Activated T-cell treated with anti-CD3 and anti-CD28 coated beads, Interleukin-2, amount 50 U/mL, for 24 hours (primary cell): ENCODE measurements at places on chromosomes 11 and 22.

DNA sequence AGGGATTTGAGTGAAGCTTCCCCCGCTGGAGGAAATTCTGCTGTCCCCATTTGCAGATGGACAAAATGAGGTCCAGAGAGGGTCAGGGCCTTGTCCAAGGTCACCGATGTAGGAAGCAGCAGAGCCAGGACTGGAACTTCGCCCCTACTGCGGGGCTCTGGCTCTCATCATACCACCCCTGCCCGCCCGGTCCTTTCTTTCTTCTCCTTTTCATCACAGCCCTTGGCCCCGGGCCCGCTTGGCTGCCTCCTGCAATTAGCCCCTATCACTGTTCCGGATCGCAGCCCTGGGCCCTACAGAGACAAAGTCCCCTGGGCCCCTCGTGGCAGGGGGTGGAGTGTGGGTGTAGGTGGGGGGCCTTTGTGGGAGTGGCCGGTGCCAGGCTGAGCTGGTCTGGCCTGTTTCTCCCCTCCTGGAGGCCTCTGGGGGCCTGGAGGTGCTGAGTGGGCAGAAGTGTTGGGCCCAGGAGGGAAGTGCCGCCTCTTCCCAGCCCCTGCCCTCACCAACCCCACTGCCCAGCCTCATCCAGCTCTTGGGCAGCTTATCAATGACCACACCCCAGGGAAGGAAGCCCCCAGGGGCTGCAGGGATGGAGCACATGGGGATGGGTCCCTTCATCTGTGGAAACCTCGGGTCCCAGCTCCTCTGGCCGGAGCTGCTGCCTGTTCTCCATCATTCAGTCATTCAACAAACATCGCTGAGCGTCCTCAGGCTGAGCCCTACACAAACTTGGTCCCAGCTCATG lies 3.4 kb downstream of the EMID1 start:
- no peak for DNase-seq

DNA sequence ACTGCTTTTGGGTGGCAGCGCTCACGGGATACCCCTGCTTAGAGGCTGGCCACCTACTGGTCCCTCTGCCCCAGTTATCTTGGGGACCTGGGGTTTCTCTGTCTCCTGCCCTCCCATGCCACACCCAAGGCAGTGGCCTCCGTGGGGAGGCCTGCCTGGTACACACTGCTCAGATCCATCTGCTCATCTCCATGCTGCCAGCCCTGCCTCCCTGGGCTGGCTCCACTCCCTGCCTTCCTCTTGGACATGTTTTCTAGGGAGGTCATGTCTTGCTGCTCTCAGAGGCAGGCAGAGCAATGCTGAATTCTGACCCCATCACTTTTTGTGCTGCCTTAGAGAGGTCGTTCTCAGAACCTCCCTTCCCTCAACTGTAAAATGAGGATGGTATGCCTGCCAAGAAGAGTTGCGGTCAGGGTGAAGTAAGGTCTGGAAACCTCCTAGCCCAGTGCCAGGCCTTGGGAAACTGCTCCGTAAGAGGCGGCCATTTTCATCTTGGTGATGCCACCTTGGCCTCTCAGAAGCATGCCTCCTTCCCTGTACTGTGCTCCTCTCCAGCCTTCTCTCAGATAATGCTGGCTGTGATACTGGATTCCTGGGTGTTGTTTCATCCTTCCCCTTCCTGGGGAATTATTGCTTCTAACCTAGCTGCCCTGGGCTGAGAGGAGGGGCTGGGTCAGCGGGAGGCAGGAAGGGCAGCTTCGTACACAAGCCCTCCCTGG lies 186.4 kb upstream of the ZBED5 start:
- no peak for DNase-seq

GRCh38 chr22:19896665-19897355 lies 42.1 kb upstream of the GNB1L start:
- DNase-seq, result no peak

- DNase-seq, result no peak
Observed at GRCh38 chr22:50576806-50577696, 1.2 kb downstream of the CPT1B start.

DNA sequence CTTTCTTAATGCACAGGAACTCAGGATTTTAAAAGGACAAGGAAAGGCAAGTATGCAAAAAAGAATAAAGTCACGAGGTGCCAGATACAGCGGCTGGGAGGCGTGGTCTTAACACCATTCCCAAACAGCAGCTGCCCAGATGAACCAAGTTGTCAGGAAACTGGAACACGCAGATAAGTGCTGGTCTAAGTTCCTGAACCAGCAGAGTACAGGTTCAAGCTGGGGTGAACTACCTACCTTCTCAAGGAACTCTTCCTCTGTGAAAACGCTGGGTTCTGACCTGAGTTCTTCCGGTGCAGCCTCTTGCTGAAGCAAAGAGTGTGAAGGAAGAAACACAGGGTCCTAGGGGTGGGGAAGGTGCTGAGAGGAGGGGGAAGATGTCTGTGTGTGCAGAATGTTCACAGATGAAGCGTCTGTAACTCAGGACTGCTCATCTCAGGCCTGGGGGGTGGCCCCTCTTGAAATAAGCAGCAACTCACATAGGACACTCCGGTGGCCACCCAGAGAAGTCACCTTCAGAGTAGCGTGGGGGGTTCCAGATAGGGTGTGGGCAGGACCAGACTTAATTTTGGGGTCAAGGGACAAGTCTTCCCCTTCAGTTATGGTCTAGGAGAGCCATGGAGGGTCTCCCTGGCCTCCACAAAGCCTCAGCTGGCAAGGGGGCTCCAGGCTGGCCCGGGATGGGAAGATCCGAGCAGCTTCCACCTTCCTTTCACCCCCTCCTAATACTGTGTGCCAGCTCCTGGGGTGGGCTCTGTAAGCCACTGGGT lies 3.2 kb downstream of the TPST2 start:
- DNase-seq, result no peak

DNA sequence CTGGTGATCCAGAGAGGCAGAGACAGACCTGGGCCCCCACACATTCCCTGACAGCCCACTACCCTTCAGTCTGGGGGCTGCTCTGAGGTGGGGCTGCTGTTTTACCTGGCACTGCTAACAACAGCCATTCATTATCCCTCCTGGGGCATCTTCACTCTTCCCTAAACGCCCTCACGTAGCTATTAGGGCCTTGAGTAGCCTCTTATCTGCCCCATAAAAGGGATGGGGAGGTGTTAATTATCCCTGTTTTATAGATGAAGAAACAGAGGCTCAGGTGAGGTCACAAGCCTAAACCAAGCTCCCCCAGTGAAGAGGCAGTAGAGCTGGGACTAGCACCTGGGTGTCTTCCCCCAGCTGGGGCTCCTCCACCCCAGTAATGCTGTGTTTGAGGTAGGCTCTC lies 79.5 kb downstream of the KIAA1671 start:
- DNase-seq, result no peak

DNA sequence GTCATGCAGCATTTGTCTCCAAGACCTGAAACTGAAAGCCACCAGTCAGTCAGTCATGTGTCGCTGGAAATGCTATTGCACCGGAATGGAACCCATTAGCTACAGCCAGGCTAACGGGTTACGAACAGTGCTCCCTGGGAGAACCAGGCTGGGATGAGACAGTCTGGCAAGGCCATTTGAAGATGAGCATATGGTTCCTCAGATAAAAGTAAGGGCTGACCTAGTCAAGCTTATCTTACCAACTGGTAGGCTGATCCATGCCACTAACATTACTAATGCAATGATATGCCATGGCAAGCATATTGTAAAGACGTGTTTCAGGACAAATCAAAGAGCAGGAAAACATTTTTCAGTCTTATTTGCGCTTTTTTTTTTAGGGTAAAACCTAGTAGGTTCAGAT lies 28.4 kb downstream of the NAP1L4 start:
- no peak for DNase-seq

- no peak for DNase-seq
Observed at GRCh38 chr11:6225896-6226295, 8.5 kb downstream of the FHIP1B start.

- no peak for DNase-seq
Observed at GRCh38 chr22:33013531-33014162, 44.5 kb downstream of the SYN3 start.

- no peak for DNase-seq
Observed at GRCh38 chr11:114232400-114233059, 63.7 kb upstream of the NNMT start.

GRCh38 chr11:3111466-3111865 lies 53.6 kb downstream of the OSBPL5 start:
- no peak for DNase-seq

DNA sequence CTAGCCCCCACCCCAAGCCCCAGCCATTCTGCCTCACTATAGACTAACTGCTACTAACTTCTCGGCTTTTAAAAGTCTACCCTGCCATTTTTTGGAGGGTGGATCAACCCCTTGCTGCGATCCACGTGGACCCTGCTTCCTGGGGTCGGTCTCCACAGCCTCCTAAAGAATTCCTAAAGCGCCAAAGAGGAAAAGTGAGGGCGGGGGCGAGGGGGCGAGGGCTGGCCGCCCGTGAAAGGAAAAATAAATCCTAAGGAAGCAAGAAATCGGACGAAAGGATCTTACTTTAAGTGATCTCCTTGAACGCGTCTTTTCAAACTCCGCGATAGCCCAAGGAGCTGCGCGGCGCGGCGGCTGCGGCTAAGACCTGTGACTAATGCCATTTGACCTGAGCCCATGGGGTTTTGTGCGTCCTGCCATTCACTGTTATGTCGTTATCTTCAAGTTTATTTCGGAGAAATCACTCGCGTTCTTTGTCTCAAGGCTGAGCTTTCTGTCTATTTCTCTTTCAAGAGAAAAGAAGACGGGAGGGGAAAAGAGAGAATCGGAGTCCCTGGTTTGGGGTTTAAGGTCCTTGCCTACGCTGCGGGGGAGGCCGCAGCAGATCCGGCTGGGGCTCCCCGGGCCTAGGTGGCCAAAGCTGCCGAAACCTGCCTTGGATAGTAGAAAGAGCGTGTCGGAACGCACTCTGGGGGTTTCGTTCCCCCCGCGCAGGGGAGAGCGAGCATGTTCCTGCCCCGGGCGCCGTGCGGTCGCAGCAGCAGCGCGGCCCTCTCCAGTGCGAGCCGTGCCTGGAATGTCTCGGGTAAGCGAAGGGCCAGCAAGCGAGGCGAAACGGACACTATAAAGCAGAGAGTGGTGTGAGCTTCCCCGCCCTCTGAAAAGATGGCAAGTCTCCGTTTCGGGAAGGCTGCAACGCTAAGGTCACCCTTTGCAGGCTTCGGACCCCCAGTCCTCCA lies 2.8 kb upstream of the DBX1 start:
- DNase-seq, result peak; percentile 41

GRCh38 chr11:109088086-109088485 lies 333.9 kb upstream of the C11orf87 start:
- DNase-seq, result no peak
